A172 (cell line): ENCODE measurements at places on chromosomes 1 and 21.

GRCh38 chr1:24018611-24019580 lies 38.8 kb upstream of the SRSF10 start:
- peak; percentile 89 for DNase-seq

GRCh38 chr1:66764994-66765578 lies 12.8 kb downstream of the DYNLT5 start:
- DNase-seq: peak; percentile 43

DNA sequence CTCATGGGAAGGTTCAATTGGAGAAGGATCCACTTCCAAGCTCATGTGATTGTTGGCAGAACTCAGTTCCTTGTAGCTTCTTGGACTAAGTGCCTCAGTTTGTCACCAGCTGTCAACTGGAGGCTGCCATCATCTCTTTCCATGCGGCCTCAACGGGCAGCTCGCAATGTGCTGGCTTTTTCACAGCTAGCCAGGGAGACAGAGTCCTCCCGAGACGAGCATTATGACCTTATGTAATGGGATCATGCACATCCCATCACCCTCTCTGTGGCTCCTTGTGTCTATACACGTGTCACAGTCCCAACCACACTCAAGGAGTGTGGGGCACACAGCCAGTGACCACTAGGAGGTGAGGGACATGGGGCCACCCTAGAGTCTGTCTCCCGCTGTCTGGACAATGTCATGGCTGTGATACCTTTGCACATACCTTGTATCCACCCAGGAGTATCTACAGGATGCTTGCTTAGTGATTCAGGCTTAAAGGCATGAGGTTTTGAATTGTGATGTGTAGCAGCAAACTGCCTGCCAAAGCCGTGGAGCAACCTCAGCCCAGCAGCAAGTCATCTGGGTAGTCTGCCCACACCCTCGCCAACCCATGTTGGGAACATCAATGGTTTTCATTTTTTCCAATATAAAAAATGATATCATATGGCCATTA lies 3.9 kb upstream of the KRTAP10-6 start:
- peak; percentile 13 for DNase-seq

- DNase-seq: peak; percentile 61
Observed at GRCh38 chr1:98045211-98045766, 124.5 kb upstream of the DPYD start.

GRCh38 chr1:218031901-218032300 lies 253.2 kb upstream of the RRP15 start:
- DNase-seq: no peak

DNA sequence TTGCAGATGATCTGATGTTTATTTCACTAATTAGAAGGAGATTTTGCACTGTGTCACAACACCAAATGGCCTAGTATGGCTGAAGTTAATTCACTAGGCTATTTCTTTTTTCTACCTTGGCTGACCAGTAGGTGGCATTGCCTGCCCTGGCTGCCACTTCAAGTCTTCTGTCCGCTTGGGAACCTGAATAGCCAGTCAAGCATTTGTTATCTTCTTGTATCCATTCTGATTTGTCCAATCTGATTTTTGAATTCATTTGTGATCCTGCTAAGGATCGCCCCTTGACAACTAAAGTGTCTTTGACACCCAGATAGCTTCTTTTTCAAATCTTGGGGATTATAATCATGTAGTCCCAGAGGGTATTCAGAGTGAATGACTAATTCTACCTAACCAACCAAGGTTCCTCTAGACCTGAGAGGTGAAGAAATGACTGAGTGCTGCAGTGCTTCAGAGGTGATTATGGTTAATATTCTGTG lies 99.4 kb downstream of the GIPC2 start:
- DNase-seq: peak; percentile 56

- no peak for DNase-seq
Observed at GRCh38 chr1:230330157-230330556, 96.0 kb downstream of the PGBD5 start.

- no peak for DNase-seq
Observed at GRCh38 chr1:37306461-37306860, 167.9 kb upstream of the ZC3H12A start.

DNA sequence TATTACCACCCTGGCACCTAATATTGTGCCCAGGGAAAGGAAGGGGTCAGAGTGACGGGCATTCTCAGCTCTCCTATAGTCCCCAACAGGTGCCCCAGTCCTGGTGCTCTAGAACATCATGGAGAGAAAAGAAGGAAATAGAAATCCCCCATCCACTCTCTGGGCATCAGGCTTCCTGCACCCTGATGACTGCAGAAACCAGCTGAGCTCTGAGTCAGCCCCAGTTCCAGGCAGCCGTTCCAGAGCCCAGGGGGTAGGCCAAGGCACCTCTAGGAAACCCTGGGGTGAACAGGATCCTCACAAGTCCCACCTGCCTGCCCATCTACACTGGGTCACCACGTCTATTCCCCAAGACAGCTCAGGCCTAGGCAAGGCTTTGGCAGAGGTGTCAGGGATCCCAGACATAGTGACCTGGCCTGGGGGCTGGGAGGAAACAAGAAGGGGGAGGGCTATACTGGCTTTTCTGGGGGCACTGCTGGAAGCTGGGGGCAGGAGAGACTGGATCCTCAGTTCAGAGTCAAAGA lies 709 bp downstream of the NECTIN4 start:
- peak; percentile 73 for DNase-seq

DNA sequence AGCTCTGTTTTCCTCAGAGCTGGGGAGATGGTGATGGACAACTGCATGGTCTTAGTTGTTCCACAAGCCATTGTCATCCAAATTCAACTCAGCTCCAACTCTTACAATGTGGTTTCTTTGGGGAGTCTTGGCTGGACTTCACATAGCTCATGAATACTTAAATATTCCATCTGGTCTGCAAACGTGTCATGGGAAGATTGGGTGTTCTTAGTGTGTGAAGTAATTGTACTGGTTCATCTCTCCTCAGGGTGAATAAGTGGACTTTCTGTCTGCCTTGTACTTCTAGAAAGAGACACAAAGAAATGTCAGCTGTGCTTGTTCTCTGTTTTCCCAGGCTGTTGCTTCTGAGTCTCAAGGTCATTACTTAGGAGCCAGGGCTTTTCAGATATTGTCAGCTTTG lies 106.6 kb downstream of the VPS13D start:
- DNase-seq: no peak

GRCh38 chr1:33849211-33849610 lies 14.7 kb upstream of the HMGB4 start:
- DNase-seq: no peak

DNA sequence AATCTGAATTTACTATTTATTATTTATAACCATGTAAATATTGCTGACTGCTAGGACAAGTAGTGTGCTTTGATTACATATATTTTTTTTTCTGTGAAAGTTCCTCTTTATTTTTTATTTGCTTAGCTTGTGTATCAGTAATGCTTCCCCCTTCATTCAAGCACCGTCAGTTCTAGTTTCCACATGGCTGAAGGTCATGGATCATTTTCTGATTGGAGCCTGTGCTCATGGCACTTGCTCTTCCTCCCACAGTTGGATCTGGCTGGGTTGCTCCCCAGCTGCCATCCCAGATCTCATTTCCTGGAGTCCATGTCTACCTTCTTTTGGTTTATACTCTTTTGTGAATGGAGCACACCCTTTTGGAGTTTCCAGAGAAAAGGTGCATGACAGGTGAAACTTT lies 57.0 kb upstream of the IGSF5 start:
- DNase-seq: no peak

- peak; percentile 44 for DNase-seq
Observed at GRCh38 chr1:3625151-3625907, 514 bp downstream of the TPRG1L start.

GRCh38 chr1:164756741-164757140 lies 197.8 kb downstream of the PBX1 start:
- no peak for DNase-seq

- no peak for DNase-seq
Observed at GRCh38 chr1:193094112-193094511, 11.1 kb downstream of the GLRX2 start.

DNA sequence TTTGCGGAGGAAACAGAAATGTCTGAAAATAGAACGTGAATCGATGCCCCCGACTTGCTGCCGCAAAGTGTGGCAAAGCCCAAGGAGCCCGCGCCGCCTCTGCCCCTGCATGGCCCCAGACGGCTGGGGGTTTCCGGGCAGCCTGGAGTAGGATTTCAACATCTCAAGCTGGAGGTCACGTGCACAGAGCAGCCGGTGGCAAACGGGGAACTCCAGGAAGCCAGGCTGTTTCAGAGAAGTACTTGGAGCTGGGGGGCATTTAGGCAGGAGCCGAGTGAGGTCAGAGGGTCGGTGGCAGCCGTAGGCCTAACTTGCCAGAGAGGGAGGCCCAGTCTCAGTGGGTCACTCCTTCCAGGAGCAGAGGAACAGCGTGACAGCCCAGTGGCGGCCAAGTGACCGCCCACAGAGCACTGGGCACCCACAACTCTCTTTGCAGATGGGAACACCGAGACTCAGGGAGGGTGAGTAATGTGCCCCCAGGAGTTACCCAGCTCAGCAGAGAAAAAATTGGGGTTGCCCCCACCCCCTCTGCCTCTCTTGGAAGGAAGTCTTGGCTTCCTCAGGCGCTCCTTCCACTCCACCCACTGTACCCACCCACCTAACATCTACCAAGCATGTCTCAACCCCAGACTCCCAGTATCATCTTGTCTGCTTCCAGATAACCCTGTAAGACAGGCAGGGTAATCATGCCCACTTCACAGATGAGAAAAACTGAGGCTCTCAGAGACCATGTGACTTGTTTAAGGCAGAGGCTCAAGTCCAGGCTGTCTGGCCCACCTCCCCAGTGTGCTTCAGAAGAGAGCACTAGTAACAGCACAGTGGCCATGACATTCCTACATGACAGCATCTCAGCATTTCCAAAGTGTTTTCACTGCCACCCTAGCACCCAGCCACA lies 179.4 kb downstream of the HIVEP3 start:
- peak; percentile 36 for DNase-seq

DNA sequence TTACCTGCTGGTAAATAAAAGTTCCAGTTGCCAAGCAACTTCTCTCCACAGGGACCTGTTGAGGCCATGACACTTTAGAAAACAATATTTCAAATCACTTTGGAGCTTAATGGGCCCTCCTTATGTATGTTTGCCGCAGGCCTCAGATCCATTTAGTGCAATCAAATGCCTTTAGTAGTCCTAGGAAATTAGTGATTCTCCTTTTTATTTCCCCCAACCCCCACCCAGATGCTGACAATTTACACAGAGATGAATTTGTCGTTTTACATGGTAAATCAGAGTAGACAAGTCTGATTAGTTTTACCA lies 83.6 kb downstream of the CLIC4 start:
- DNase-seq: no peak

DNA sequence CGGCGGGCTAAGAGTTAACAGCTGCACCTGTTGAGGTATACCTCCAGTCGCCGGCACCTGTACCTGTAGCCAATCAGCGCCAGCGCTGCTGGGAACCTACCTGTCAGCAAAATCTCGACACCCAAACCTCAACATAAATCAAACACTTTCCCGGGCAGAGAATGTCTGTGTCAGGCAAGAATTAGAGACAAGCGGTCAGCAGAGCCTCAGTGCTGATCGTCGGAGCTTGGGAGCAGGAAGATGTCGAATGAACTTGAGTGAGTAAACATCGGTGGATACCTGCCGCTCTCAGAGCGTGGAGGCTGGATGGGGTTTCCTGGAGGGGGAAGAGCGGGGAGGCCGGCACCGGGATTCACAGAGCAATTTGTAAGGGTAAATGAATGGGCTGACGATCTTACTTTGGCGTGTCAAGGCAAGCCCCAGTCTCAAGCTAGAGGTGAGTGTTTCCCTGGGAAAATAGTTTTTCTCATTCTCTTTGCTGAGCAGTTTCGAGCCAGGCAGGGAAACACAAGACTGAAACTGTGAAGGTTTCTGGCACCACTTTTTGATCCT lies at the start of gene GRHL3:
Gene GRHL3 (plus strand): TSS at position 46 of the 552 bp plus-strand sequence. CDS start 195 bp downstream, at position 241.
- DNase-seq: no peak

GRCh38 chr21:35469498-35469897 lies 420.4 kb upstream of the RUNX1 start:
- DNase-seq: no peak
